Activated CD4-positive, alpha-beta T cell treated with anti-CD3 and anti-CD28 coated beads, Interleukin-2, Interleukin-4, amounts not matched to agents 100 ng/mL and 50 ng/mL, durations not matched to agents 16 hours and 8 hours (primary cell): ENCODE measurements at places on chromosomes 1 and 21.
A peak's percentile ranks its signal among the peaks of the same experiment; 100 is the strongest.

DNA sequence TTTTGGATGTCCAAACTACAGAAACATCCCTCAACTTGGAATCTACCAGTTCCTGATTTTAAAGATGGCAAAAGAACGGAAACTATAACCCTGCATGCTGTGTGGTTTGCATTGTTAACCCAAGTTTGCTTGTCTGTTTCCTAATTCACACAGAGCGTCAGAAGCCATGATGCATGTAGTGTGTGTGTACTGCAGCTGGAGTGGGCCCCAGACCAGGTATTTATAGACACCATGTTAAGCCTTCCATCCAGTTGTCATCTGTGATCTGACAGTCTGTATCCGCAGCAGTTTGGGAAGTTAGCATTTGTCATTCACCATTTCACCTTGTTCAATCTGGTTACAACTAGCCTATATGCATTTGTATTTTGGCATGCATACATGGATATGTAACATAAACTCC, 27.7 kb upstream of the PLEKHM2 start:
- no peak for DNase-seq

DNA sequence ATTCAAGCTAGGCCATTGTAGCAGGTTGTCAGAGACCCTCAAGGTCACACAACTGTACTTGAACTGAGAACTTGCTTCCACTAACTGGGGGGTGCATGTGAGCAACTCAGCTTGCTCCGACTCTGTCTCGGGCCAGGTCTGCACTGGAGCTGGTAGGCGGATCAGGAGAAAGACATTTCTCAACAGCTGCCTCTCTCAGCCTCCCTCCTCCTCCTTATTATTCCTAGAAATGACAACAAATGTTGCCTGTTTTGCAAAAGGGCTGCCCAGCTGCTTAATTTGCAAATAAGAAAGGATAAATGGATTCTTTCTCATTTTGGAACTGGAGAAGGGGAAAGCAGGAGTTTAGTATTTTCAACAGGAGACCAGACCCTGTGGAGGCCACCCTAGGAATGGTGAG, 140.5 kb downstream of the RHOU start:
- no peak for DNase-seq

GRCh38 chr1:4324525-4324924, 329.9 kb upstream of the AJAP1 start:
- no peak for DNase-seq

DNA sequence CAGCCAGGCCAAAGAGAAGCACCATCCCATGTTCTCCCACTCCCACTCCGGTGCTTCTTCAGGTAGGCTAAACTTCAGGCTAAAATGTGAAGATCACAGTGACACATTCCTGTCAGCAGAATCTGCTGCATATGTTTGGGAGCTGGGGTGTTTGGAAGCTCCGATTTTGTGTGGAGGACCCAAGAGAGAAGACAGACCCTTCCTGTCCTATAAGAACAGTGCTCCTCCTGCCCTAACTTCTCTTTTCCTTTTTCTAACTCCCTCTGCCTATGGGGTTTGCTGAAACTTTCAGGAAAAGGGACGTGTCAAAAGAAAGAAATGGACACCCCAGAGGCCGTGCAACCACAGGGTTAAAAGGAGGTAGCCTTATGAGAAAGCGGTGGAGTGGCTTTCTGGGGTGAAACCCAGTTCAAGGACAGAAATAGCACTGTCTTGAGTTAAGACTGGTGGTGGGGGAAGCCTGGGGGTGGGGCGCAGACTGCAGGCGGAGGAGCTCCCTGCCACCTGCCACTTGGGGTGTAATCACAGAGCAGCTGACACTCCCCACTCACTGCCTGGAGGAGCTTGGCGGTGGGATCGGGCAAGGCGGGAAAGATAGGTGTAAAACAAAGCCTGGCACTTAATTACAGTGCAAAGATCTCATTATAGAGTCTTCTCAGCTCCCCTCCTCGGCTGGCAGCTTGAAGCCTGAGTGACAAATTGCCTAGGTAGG, 645 bp upstream of the TLR5 start:
- DNase-seq = no peak

DNA sequence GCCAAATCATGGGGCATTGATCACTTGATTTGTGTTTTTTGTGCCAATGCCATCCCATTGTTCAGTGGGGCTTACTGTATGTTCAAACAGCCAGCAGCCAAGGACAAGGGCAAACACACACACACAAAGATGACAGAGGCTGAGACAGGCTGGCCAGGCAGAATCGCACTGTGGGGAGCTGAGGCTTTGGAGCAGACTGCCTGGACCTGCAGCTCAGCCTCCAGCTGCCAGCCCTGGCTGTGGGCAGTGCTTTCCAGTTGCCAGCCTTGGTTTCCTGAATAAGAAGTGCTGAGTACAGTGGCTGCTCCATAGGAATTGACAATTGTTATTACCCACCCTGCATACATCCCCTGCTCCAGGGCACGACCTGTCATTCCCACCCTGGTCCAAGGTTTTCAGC, 16.9 kb upstream of the PCP4 start:
- no peak for DNase-seq

- no peak for DNase-seq
Observed at GRCh38 chr1:39288735-39289465, 84.4 kb downstream of the MACF1 start.

GRCh38 chr1:234313171-234313570, 60.1 kb upstream of the COA6 start:
- DNase-seq = no peak

- DNase-seq = peak; percentile 73
Observed at GRCh38 chr1:37434292-37435225, 39.8 kb upstream of the ZC3H12A start.

GRCh38 chr1:115164484-115164883, 75.2 kb upstream of the TSPAN2 start:
- no peak for DNase-seq

GRCh38 chr1:55420026-55420425, 204.9 kb upstream of the USP24 start:
- DNase-seq = no peak

GRCh38 chr1:218620956-218621355, 275.8 kb downstream of the TGFB2 start:
- DNase-seq = no peak

GRCh38 chr1:25825605-25826004, 5.9 kb downstream of the MTFR1L start:
- DNase-seq = no peak
